BE2C (cell line): ENCODE measurements at places on chromosomes 12 and 14.

DNA sequence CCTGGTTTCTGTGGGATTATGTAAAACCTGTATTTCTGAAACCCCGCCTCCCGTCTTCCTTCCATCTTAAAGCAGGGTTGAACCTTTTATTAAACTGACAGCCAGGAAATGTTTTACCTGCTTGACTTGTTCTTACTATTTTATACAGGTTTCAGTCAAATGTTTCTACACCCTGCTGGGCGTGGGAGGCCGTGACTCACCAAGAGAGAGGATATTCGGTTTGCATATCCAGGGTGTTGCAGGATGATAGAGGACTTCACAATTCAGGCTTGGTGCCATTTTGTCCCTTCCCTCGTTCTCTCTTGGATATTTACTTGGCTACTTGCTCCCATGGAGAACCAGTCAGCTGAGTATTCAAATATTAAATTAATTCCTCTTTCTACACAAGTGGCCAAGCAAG, 69.7 kb downstream of the ARF6 start:
- DNase-seq, result no peak

- DNase-seq, result no peak
These were observed 167.0 kb downstream of the PPM1H start for GRCh38 chr12:62767946-62768345.

GRCh38 chr12:93256256-93256969, 121.3 kb upstream of the NUDT4 start:
- no peak for DNase-seq

DNA sequence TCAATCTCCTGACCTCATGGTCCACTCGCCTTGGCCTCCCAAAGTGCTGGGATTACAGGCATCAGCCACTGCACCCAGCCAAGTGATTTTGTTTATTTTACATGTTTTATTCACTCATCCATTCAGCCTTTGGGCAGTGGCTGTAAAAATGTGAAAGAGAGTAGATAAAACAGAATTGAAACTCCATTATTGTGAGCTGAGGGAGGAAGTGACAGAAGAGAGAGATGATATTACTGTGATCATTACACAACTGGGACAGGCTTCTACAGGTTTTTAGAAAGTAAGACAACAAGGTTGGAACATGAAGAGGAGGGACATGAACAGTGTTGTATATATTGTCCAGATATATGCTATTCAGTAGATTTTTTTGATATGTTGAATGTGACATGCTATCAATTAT, 25.0 kb downstream of the CREBL2 start:
- DNase-seq, result no peak

GRCh38 chr14:84856751-84857534, 673.0 kb upstream of the FLRT2 start:
- DNase-seq, result no peak

DNA sequence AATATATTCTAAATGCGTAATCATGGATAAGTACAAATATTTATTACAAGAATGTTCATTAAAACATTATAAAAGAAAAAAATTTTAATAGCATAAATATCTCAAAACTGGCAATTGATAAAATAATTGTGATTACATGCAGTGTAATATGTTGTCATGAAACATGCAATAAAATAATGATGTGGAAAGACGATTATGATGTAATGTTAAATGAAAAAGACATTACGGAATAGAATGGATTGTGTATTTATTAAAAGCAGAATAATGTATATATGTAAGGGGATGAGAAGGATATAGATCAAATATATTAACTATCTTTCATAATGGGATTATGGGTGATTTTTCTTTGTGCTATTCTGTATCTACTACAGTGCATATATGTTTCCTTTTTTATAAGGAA, 32.8 kb downstream of the NDUFA9 start:
- DNase-seq, result no peak

DNA sequence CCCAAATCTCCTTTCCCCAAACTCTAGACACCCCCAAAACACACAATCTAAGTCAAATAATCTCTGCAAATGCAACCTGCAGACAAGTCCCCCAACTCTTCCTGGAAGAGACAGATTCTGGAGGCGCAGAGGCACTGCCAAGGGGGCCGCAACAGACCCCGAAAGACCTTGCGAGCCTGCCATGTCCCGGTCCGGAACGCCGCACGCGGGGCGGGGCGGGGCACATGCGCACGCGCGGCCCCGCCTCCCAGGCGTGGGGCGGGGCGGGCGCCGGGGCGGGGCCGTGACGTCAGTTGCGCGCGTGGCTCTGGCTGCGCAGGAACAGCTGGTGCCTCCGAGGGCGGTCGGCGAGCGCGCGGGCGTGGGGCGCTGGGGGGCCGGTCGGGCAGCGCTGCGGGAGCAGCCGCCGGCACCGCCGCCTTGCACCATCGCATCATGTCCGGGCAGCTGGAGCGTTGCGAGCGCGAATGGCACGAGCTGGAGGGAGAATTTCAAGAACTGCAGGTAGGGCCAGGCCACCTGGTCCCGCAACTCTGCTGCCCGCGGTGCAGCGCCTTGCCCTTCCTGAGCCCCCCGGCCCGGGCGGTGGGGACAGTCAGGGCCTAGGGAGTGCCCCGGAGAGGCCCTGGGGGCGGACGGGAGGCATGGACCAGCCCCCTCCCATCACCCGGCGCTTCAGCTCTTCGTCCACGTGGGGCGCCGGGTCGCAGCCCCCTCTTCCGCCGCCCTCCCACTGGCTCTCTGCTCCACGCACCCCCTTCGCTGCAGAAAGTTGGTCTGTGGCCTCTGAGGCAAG, at the start of gene TMEM120B:
Gene TMEM120B, plus strand, starts transcription at position 292 of the 796 bp plus-strand sequence. Its CDS starts 144 bp downstream, at position 436.
- peak; percentile 90 for DNase-seq

DNA sequence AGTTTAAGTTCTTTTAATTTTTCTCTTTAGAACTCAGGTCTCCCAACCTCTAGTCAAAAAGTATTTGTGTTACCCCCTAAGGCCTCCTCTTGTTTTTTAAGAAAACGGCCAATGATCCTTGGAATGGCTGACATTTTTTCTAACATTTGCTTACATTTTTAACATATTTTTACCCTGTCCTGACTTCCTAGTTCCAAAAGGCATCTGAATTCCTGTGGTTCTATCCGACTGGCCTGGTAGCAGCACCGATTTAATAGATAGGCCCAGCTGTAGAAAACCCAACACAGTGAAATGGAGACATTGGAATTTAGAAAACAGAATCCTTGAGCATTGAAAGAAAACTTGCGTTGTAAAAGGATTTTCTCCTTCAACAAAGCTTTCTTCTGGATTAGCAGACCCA, 134.7 kb upstream of the GSC start:
- DNase-seq, result no peak

GRCh38 chr12:38350342-38351174, 34.0 kb downstream of the ALG10B start:
- no peak for DNase-seq

DNA sequence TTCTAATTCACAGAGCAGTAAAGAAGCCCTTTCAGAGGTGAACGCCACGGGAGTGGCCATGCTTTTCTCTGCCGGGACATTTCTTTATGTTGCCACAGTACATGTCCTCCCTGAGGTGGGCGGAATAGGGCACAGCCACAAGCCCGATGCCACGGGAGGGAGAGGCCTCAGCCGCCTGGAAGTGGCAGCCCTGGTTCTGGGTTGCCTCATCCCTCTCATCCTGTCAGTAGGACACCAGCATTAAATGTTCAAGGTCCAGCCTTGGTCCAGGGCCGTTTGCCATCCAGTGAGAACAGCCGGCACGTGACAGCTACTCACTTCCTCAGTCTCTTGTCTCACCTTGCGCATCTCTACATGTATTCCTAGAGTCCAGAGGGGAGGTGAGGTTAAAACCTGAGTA, 26.2 kb upstream of the PLEKHD1 start:
- no peak for DNase-seq

DNA sequence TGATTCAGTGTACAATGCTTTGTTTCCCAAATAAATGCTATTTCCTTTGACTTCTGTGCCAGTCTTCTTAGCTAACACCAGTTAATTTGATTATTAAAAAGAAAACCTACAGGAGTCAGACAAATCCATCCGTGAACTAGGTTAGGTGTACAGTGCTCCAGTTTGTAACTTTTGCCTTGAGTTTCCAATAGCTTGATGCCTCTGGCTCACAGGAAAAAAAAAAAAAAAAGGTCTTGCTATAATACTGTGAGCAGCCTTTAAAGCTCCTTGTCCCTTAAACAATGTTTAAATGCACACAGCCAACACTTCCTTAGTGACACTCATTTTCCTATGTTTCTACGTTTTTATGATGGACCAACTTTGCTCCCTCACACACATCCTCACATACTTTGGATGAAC, 71.8 kb upstream of the TMX1 start:
- DNase-seq, result no peak

- DNase-seq, result no peak
These were observed 287.7 kb downstream of the BMP4 start for GRCh38 chr14:53668897-53669296.

- no peak for DNase-seq
These were observed 1077.2 kb downstream of the VRK1 start for GRCh38 chr14:97874394-97874793.

GRCh38 chr14:106831322-106831720, 1304.9 kb downstream of the TMEM121 start:
- peak; percentile 56 for DNase-seq

GRCh38 chr14:68782091-68782981, 10.5 kb downstream of the ZFP36L1 start:
- DNase-seq, result no peak

GRCh38 chr14:60087668-60088067, 4.1 kb upstream of the PCNX4 start:
- peak; percentile 36 for DNase-seq

DNA sequence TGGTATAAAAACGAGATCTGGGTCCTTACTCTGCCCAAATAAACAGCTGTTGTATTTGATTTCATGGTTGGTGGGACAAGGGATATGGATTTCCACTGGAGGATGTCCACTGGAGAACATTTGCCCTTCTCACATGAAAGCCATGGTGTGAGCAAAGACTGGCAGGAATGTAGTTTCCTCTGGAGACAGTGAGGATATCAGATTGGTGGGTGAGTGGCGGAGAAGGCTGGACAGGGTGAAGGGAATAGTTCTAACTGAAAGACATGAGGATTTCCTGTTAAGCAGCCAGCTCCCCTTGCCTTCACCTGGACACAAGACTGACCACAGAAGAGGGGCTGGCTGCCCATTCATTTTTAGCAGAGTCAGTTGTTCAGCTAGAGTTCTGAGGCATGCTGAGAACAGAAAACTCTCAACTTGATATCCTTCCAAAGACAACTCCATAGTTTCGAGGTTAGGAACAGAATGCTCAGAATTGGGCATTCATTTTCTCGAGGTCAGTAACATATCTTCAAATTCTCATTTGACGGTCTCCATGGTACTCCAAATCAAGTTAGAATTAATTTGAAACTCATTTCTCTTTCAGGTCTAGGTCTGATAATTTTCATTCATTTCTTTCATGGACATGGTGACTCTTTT, 365.7 kb downstream of the LRIG3 start:
- DNase-seq, result no peak

- no peak for DNase-seq
These were observed 124.0 kb upstream of the TBX5 start for GRCh38 chr12:114529966-114530365.

DNA sequence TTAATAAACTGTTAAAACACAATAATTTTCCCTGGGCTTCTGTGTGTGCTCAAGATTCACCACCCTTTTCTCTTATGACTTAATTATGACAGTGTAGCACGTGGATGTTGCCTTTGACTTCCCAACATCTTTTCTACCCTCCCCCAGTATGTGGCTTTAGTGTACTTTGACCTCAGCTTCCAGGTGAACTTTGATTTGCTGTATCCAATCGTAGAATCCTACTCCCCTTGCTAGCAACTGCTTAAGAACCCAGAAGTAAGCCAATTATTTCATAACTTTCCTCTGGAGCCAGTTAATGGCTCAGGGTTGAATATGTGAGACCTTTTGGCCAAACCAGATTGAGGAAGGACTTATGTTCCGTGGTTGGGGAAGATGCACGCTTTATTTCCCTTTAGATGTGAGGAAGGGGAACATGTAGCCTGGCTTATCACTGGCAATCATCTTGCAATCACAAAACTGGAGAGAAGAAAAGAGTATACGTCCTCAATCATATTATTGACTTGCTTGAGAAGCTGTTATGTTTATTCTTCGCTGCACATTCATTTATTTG, 259.6 kb upstream of the ATP2B1 start:
- DNase-seq, result no peak

DNA sequence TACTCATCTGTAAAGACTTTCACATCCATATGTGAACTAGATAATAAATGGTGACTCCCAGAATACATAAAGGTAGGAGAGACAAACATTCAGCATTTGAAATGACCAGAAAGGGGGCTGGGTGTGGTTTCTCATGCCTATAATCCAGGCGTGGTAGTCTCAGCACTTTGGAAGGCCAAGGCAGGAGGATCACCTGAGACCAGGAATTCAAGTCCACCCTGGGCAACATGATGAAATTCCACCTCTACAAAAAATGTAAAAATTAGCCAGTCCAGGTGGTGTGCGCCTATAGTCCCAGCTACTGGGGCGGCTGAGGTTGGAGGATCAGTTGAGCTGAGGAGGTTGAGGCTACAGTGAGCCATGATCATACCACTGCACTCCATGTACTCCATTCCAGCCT, 4.1 kb upstream of the CS start:
- DNase-seq, result no peak

DNA sequence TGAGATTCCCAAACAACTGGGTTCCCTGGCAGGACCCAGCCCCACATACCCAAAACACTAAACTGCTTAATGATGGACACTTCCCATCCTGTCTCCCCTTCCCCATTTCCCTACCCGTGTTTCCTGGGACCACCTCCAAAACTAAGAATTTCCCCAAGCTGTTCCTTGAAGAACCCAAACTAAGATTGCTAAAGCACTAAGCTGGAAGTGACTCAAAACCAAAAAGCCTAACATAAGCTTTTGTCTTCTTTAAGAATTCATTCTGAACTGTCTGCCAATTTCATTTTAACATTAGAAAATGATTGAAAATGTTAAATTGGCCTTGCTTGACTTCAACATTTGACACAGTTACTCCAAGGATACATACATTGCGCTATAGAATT, 29.5 kb upstream of the STAB2 start:
- DNase-seq, result no peak

DNA sequence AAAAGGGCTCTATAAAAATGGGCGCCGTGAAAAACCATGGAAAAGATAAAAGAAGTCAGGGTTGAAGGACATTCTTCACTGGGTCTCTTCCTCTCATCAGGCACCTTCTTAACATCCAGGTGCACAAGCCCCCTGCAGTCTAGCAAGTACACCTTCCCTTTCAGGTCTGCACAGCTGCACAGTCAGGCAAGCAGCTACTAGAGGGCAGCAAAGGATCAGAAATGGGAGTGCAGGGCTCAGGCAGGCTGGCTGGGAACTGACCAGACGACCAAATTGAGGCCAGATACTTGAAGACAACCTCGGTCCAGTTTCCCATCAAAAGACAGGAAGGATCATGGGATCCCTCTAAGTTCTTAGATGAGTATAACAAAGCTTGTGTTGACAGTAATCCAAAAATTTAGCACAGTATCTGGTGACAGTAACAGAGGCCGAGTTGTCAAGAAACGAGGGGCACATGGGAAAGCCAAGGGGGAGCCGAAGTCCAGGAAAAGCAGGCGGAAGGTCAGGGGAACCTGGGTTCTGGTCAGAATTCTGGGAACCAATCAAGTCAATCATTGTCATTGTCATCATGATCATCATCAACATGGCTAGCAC, 10.1 kb upstream of the GRIP1 start:
- DNase-seq, result peak; percentile 29
